Activated CD4-positive, alpha-beta T cell treated with anti-CD3 and anti-CD28 coated beads for 24 hours (primary cell): ENCODE measurements at places on chromosomes 7 and 10.

GRCh38 chr7:12722136-12722535, 34.7 kb downstream of the ARL4A start:
- DNase-seq, result no peak

DNA sequence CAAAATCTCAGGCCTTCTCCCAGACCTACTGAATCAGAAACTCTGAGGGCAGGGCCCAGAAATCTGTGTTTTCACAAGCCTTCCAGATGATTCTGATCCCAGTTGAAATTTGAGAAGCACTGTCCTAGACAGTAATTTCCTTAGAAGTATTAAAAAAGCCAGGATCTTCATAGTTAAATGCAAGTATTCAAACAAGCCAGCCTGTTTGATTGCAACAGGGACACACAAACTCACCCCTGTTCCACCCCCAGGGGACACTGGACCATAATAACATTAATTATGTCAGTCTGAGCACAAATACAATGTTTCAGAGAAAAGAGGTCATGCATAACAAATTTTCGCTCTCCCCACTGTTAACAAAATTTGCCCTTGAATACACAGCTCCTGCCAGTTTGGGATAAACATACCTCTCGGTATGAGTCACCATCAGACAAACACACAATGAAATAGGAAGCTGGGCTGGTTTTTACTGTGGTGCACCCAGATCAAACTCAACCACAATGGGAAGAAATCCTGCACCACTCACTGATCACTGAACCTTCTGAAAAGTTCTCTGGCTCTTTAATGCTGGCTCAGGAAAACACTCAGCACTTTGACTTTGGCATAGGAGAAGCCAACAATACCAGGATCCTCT, 34.3 kb downstream of the ABLIM1 start:
- DNase-seq, result no peak

DNA sequence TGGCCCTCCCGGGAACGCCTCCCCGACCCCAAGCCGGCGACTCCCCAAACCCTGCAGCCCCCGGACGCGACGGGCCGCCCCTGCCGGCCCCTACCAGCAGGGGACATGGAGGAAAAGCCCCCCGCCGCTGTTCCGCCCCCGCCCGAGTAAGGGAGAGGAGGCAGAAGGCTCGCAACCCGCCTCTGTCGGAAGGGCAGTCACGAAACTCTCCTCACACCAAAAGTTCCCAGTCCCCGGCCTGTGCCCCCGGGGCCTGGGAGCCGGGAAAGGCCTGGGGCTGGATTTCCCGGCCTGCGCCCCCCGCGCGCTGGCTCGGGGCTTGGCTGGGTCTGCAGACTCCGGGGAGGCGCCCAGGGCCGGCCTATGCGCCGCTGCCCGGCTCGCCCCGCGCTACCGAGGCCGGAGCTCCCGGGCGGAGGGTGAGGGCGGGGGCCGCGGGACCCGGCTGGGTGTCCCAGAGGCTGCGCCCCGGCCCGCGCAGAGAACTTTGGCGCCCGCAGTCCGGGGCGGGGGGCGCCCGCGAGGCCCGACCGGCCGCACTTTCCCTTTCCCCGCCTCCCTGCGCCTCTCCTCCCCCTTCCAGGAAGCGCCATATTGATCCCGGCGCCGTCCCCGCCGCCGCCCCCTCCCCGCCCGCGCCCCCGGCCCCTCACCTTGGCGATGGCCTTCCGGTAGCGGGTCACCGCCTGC, 728 bp downstream of the PARD3 start:
- DNase-seq, result no peak

DNA sequence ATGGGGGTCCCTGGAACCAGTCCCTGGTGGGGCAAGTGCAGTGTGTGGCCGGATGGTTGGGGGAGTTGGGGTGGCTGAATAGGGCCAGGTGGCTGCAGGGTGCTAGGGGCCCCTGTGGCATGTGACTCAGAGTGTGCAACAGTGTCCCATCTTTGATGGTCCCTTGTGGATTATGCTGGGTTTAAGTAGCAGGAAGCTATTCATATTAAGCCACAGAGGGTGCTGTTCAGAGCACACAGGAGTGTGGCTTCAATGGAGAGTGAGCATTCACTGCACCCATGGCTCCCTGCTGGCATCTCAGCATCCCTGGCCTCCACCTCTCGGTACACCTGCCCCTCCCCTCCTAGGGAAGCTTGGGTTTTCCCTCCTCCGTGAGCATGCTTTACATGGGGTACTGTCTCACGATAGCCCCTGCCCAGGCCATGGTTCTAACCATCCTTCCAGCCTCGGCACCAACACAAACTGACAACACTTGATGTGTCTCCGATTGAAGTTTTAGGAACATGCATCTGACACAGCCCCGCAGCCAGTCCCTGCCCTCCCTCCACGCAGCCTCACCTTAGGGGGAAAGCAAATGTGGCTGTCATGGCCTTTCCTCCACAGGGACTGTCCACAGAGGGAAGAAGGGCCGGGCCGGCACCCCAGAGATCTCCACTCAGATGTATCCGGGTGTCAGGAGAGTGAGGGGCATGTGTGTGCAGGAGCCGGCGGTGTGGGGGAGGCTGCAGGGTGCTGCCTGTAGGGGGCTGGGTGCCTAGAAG, 30.4 kb upstream of the PPIF start:
- no peak for DNase-seq

- DNase-seq, result no peak
Observed at GRCh38 chr7:40093631-40094350, 40.6 kb downstream of the MPLKIP start.

- DNase-seq, result no peak
Observed at GRCh38 chr10:58518775-58519174, 6.1 kb downstream of the BICC1 start.

DNA sequence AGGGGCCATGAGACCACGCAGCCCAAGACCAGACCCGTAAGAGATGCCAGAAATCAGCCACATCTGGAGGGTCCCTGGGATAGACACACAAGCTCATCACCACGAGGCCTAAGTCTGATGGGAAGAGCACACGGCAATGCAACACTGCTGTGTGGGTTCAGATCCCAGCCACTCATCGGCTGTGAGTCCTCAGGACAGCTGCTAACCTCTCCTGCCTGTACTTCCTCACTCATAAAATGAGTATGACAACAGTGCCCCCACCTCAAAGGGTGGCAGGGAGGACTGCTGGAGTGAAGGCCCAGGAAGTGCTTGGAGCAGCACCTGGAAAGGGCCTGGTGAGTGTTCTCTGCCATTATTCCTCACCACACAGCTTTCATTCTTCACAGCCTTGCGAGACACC, 60.9 kb downstream of the MAD1L1 start:
- no peak for DNase-seq

GRCh38 chr7:129367349-129367699, 66.9 kb upstream of the STRIP2 start:
- DNase-seq, result no peak

DNA sequence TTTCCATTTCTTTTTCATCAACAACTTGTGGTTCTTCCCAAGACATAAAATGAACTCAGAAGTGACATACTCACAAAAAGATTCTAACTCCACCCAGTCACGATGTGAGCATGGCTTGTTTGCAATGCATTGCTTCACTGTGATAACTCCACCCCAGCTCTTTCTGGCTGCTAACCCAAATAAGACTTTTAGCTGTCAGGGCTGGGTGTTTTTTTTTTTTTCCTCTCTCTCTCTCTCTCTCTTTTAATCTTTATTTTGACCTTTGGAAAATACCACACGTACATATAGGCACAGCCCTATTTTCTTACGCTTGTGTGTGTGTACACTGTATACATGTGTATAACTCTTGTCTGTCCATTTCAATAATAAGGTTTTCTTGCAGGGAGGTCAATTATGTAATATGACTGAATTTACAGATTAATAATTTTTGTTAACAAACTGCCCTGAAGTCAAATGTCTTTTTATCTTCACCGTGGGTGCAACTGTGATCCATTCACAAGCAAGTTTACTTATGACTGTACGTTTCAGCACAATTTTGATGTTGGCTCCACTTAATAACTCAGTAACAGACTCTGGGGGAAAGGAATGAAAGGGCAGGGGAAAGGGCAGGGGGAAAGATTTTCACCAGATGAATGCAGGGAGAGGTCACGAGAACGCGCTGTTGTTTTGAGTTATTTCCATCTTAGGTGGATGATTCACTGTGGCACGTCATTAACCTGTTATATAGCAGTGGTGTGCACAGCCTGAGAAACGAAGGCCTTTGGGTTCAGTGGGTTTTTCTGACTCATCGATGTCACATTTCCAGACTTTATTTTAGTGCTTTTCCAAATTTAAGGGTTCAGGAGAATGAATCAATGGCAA, 49.1 kb downstream of the APBB1IP start:
- DNase-seq, result peak; percentile 62

DNA sequence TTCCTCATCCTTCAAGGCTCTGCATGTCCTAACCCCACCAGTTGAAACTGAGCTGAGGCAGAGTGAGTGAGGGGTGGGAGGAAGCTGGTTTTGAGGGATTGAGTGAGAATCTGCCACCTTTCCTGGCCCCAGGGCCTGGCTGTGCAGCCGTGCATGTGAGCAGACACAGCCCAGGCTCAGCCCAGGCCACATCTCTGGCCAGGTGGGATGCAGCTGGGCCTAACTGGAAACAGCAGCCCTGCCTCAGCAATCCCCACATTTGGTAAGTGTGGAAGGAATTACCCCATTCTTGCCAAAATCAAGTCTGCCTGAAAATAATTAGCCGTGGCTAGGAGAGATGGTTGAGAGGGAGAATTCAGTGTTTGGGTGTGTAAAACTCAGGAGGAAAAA, 116.6 kb downstream of the NEURL1 start:
- no peak for DNase-seq

DNA sequence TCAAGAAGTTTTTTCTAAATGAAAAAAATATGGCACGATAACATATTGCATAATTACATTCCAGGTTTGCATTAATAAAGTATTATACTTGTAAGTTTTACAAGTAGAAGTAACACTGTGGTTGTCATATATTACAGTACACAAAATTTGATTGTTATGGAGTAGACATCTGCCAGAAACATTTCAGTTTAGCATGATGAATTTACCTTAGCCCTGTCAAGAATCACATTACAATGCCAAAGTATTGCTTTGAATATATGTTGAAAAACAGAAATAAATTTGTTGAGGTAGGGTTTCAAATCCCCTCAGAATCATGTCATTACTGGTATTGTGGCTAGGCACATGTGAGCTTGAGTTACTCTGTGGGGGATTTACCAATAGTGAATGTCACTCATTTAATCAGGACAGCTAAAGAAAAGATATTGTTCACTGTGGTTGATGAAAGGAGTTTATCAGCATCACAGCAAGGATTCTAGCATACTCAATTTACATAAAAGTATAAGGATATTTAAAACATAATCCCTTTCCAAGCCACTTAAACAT, 112.1 kb downstream of the MDFIC start:
- no peak for DNase-seq

- no peak for DNase-seq
Observed at GRCh38 chr10:15027741-15028140, 16.0 kb upstream of the OLAH start.

DNA sequence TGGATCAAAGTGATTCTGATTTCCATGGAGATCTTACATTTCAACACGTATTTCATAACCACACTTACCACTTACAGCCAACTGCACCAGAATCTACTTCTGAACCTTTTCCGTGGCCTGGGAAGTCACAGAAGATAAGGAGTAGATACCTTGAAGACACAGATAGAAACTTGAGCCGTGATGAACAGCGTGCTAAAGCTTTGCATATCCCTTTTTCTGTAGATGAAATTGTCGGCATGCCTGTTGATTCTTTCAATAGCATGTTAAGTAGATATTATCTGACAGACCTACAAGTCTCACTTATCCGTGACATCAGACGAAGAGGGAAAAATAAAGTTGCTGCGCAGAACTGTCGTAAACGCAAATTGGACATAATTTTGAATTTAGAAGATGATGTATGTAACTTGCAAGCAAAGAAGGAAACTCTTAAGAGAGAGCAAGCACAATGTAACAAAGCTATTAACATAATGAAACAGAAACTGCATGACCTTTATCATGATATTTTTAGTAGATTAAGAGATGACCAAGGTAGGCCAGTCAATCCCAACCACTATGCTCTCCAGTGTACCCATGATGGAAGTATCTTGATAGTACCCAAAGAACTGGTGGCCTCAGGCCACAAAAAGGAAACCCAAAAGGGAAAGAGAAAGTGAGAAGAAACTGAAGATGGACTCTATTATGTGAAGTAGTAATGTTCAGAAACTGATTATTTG, 15.3 kb downstream of the HNRNPA2B1 start:
- DNase-seq, result no peak

DNA sequence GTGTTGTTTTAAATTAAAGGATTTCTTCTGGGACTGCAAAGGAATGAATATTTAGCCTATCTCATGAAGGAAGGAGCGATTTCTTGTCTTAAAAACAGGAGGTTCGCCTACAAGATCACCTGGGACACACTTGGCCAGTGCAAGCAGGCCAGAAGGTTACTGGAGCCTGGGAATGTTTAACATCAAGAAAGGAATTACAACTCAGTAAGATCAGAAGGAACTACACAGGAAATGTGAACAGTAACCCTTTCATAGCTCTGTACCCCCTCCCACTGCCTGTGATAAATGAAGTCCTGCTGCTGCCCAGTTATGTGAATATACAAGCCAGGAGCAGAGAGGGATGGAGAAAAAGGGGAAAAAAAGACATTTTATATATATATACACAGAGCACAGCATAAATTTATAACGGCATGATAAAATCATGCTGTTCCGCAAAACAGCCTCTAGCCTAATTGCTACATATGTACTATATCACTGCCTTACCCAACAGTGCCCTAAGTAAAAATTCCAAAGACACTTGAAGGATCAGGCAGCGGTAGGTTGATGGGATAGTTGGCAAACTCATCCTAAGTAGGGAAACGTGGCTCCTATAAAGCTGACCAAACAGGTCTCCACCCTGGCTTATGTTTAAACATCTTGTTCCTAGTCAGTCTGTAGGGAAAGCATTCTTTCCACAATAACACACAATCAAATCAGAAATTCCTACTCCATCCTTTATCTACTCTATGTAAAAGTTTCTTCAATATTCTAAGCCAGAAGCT, 63.8 kb downstream of the ZNF438 start:
- DNase-seq, result no peak

GRCh38 chr10:81866753-81867152, 8.2 kb upstream of the NRG3 start:
- DNase-seq, result no peak

- DNase-seq, result no peak
Observed at GRCh38 chr10:32046151-32046550, 10.1 kb downstream of the KIF5B start.

DNA sequence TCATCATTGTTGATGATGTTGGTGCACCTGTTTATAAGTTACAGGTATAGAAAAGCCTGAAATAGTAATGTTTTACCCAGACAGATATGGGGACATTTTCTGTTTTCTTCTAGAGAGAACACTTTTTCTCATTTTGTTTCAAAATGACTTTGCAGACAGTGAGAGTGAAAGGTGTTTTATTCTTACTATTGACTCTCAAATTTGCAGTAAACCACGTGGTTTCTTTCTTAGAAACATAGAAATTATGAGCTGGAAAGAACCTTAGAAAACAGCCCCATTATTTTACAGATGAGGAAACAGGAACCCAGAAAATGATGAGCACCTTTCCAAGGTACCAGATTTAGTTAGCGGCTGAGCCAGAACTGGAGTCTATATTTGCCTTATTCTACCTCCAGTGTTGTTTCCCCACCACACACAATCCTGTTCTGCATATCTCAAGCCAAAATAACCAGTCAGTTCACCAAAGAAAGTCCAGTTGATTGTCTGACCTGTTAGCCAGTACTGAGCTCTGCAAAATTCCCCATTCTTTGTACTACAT, 138.9 kb upstream of the AHR start:
- no peak for DNase-seq

GRCh38 chr10:79203014-79203644, 134.4 kb downstream of the ZMIZ1 start:
- no peak for DNase-seq

- no peak for DNase-seq
Observed at GRCh38 chr10:58830697-58831096, 318.0 kb downstream of the BICC1 start.
